Large intestine (tissue), 12 donors: ENCODE measurements at places on chromosomes 3 and 15. TPM values are rescaled to one million over a fixed set of nuclear protein-coding genes. Genes with fewer than 3 reads are reported as not detected.
A peak's percentile ranks its signal among the peaks of the same experiment; 100 is the strongest.

DNA sequence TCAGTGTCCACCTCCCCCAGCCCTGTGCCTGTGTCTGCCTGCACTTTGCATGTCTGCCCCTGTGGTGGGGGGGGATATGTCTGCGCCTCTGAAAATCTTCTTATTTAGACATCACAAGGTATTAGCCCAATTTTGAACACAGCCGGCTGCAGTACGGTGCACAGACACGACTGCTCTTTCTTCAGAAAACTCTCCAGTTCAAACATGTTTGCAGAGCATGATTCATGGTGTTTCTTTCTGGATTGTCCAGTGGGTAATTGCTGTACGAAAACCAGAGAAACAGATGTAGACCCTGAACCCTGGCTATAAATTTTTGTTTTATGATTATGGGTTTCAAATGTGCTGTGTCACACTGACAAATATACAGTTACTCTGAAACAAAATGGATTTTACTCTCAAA, 3.4 kb upstream of the RARB start:
- no peak for DNase-seq

GRCh38 chr15:59165726-59166125, 40.9 kb upstream of the LDHAL6B start:
- DNase-seq: no peak

DNA sequence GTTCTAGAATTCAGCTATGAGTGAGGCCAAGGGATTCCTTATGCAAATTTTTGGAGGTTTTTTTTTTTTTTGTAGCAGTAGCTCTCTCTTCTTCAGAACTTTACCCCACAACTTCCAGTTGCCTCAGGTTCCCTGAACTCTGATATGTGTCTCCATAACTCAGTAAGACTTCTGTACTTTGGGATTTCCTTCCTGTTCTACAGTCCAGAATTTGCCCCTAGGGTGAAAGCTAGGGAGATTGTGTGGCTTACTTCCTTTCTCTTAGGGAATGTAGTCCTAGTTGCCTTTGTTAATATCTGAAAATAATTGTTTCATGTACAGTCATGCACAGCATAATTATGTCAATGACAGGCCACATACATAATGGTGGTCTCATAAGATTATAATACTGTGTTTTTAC, 30.8 kb downstream of the LRRC28 start:
- no peak for DNase-seq

- no peak for DNase-seq
These were observed 789.8 kb downstream of the TUSC7 start for GRCh38 chr3:117499189-117499870.

DNA sequence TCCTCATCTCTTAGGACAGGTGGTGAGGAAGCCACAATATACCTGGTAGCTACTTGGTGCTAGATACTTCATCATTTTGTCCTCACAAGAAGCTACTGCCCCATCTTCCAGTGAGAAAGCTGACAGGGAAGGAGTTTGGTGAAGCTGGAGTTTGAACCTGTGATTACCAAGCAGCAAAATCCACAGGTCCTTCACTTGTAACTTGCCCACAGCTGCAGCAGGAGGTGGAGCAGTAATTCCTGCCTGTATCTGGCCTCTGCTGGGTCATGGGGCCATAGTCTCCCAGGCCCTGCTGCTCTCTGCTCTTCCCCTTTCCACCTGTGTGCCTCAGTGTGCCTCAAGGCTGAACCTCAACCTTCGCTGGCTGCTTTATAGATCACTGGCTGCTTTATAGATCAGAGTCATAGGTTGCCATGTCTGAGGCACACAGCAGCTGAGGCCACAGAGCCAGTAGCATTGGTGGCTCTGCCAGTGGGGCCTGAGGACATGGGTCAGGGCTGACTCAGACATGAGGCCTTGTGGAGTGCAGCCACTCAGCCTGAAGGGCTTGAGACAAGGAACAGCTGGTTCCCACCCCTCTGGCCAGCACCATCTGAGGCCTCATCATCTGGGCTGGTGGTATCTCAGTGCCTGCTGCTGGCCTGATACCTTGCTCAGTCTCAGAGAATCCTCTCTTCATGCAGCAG, 11.1 kb upstream of the CHRNB4 start:
- no peak for DNase-seq

- no peak for DNase-seq
These were observed 645.5 kb downstream of the RBMS3 start for GRCh38 chr3:29926378-29926777.

DNA sequence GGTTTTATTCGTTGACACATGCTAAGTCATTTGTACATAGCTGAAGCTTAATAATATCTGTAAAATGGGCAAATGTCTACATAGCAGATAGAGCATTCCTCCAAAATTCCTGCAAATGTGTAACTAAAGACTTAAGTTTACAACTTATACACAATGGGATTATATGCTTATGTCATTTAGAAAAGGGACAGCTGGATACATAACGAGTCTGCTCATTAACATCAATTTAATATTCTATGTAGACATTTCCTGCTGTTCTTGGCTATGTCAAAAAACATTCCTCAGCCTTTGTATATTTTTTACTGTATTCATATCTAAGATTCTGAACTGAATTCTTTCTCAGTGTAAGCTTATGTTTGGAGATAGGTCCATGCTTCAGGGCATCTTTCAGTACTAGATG, 762.2 kb downstream of the NR2F2 start:
- no peak for DNase-seq

GRCh38 chr3:85208650-85209049, 249.9 kb downstream of the CADM2 start:
- no peak for DNase-seq

DNA sequence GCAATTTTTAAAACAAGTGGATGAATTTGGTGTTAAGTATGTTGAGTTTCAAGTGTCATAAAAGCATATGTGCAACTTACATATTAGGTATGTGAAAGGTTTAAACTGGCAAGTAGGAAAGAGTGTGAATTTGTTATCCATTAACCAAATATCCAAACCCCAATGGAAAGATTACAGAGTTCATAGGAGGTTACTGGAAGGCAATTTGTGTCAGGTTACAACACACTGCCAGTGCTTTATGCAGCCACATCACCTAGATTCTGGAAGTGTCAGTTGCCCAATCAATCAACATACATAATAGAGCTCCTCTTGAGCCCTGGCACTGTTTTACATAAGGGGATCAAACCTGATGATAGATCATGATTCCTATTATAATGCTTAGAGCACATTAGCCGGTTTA, 261.0 kb downstream of the ROBO1 start:
- DNase-seq: peak; percentile 37

DNA sequence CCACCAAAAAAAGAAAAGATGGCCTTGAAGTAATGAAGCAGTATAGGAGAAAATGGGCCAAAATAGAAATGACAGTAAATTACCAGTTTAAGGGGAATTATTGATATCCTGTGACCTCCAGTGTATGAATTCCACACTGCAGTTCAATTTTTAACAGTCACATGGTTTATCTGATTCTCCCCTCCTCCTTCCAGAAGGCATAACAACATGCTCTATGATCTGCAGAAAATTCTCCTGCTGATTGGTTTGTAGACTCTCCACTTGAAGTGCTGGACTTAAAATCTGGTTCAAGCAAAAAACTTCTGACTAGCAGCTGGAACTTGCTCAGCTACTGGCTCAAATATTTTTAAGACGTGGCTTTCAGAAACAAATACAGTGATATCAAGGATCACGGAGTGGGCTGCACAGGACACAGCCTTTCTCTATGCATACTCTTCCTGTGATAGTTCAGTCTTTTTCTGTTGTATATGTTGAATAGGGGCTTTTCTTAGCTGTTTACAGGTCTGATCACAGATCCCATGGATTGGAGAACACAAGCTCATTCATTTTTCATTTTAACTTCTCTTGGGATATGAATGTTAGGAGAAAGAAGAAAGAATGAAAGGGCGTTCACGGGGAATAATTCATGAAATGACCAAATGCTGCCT, 211.5 kb downstream of the LSAMP start:
- no peak for DNase-seq

- DNase-seq: no peak
These were observed 193.9 kb downstream of the ADAMTS17 start for GRCh38 chr15:100147828-100148227.

DNA sequence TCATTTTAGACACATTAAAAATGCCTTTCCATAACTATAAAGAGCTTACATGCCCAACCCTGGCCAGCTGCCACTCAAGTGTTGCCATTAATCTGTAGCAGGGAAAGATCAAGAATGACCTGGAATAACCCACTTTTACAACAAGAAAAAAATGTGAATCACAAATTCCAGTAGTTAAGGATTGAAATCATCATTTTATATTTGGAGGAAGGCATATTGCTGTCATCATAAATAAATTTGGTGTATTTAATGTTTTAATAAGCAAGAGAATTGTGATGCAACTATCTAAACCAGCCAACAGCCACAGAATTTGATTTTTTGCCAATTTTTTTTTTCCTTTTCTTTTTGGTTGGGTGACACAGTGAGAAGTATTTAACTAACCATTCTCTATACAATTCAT, 240.0 kb upstream of the SEMA6D start:
- DNase-seq: no peak

DNA sequence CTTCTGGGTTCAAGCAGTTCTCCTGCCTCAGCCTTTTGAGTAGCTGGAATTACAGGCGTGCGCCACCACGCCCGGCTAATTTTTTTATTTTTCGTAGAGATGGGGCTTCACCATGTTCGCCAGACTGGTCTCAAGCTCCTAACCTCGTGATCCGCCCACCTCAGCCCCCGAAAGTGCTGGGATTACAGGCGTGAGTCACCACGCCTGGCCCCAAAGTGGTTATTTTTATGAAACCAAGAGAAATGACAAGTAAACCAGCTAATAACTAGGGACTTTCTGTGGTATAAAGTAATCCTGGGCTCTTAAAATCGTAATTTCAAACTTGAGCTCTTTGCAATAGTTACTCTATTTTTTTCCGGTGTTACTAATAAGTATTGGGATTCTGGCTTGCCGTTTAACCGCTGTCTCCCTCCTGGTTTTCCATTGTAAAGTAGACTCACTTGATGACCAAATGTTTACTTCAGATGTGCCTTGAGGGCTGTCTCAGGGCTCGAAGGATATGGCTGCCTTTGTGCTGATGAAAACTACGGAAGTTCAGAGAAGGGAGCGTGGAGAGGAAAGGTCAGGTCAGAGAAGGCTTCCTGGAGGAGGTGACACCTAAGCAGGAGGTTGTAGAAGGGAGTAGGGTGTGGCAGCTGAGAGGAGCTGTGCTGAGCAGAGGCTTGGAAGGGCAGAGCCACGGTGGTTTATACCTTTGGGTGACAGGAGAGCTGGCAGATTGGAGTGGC, 4.2 kb downstream of the ZSCAN2 start:
- DNase-seq: no peak

DNA sequence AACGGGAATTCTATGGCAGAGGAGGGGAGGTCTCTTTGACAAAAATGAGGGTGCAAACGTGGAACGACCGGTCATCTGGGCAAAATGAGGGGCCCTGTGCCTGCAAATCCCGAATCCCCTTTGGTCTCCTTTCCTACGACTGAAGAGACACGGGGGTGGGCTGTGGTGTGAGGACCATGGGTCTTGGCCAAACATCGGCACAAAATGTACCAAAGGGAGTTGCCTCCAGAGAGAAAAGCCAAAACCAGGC, 498 bp downstream of the ZNF280D start:
- DNase-seq: no peak

DNA sequence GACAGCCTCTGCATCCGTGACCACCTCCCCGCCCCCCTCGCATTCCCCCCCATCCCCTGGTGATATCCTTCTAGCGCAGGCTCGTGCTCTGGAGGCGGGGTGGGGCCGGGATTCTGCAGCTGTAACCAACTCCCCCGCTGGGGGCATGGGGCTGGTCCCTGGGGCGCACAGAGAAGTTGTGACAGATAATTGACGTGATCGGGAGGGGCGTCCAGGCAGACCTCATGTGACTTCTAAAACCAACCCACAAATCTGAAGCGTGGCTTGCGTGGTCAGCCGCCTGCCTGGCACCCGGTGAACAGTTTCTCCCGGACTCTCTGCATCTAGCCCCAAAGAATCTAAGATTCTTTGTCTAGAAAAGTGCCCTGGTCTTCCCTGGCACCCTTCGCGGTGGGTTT, 100.6 kb upstream of the IGF1R start:
- no peak for DNase-seq

DNA sequence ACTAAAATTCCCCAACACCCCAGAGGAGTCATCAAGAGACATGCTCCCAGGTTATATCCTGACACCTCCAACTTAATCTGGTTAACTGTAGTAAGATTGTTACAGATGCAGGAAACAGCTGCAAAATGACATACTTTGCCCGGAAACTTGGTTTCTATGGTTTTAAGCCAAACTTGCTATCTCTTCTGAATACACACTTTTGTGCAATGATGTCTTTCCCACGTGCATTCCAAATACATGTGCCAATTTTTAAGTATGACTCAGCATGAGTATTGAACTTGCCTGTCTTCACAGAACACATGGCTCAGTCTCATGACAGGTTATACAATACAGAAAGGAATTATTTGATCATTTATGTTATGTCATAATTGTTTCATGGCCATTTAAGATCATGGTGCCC, 207.0 kb upstream of the DCBLD2 start:
- DNase-seq: no peak

- no peak for DNase-seq
These were observed 345.7 kb upstream of the TRIM42 start for GRCh38 chr3:140332131-140332530.

DNA sequence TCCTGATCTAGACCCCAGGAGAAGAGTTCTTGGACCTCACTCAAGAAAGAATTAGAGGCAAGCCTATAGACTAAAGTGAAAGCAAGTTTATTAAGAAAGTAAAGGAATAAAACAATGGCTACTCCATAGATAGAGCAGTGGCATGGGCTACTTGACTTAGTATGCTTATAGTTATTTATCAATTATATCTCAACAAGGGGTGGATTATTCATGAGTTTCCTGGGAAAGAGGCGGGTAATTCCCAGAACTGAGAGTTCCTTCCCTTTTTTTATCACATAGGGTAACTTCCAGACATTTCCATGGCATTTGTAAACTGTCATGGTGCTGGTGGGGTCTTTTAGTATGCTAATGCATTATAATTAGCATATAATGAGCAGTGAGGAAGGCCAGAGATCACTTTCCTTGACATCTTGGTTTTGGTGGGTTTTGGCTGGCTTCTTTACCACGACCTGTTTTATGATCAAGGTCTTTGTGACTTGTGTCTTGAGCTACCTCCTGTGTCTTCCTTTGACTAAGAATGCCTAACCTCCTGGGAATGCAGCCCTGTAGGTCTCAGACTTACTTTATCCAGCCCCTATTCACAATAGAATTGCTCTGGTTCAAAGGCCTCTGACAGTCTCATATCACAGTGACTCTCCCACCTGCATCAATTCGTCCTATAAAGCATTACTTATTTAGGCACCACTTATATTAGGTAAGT, 35.3 kb upstream of the PLSCR2 start:
- peak; percentile 36 for DNase-seq

- no peak for DNase-seq
These were observed 546.2 kb downstream of the GRM7 start for GRCh38 chr3:7407107-7407506.

ACTC1 gene
- polyA plus RNA-seq: 15.3 TPM

CLDN11 gene
- 5.0 TPM for polyA plus RNA-seq

CRYBG3 gene
- 8.9 TPM for polyA plus RNA-seq

TUSC7 gene
- polyA plus RNA-seq: not detected

RETNLB gene
- polyA plus RNA-seq: not detected

HYAL3 gene
- 2.7 TPM for polyA plus RNA-seq

CNTN6 gene
- 2.5 TPM for polyA plus RNA-seq
